ENCODE measurements at places on chromosomes 12 and 14.

- no peak for DNase-seq
These were observed 9.9 kb upstream of the VPS33A start for GRCh38 chr12:122276242-122276641.

- peak; percentile 12 for DNase-seq
These were observed 658.5 kb upstream of the MGAT4C start for GRCh38 chr12:86914721-86915120.

DNA sequence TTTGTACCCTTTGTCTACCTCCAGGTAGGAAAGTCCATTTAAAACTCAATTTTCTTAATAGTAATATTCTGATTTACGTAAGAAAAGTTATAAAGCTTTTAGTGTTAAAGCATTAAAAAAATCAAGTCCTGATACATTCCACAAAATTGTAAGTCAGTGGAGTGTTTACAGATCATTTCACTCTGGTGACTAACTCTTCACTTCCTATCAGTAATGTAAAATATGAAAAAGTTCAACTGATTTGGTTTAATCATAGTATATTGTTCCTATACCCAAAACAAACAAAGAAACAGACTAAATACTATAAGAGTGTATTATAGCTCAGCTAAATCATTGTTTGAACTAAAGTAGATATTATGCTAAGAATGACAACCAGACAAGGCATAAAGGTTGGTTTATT lies 85.9 kb downstream of the VEZT start:
- DNase-seq: no peak

DNA sequence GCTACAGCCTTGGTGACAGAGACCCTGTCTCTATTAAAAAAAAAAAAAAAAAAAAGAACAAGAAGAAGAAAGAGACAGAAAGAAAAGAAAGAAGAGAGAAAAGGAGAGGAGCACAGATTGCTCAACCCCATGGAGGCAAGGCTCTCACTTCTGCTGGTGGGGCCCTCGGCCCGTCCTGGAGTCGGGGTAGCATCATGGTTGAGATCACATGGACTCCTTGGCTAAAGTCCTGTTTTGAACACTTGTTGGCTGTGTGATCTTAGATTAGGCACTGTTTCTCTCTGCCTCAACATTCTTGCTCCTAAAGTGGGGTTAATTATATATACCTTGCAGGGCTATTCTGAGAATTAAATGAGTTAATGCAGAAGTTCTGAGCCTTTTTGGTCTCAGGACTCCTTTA lies 207.7 kb downstream of the CACNA1C start:
- no peak for DNase-seq

GRCh38 chr14:89419973-89420482 lies 3.0 kb upstream of the FOXN3 start:
- no peak for DNase-seq

GRCh38 chr12:51694146-51694545 lies 103.1 kb downstream of the SCN8A start:
- DNase-seq: no peak

DNA sequence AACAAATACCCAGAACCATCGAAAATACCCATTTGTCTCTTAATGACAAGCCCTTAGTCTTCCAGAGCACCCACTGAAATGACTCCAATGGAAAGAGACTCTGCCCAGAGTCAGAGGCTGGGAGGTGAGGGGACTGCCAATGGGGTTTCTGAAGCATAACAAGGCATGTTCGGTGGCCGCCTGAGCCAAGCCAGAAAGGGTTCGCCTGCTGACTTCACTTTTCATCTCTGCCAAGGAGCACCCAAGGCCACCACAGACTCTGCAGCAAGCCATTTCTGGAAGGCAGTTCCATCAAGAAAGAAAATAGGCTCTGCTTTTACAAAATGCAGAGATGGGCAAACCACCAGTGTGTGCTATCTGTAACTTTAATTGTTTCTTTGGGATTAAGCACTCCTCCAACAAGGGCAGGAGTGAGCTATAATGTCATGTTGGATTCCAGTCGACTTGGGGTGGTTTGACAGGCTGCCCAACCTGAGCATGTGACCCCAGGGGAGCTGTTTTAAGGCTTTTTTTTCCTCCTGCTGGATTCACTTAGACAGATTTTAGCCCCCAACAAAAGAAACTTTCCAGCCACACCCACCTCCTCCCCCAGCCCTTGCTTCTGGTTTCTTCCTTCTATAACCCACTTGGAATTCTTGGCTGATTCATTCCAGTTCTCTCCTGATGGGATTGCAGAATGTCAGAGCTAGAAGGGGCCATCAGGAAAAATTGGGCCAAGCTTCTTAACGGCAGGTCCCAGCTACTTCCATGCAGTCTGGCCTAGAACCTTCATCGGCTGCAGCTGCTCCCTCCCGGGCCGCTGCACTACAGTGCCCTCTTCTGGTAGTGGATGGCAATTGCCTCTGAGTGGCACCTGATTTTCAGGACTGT lies 24.1 kb downstream of the CKAP4 start:
- peak; percentile 74 for DNase-seq

- no peak for DNase-seq
These were observed 183.4 kb downstream of the ESR2 start for GRCh38 chr14:64110802-64111201.

DNA sequence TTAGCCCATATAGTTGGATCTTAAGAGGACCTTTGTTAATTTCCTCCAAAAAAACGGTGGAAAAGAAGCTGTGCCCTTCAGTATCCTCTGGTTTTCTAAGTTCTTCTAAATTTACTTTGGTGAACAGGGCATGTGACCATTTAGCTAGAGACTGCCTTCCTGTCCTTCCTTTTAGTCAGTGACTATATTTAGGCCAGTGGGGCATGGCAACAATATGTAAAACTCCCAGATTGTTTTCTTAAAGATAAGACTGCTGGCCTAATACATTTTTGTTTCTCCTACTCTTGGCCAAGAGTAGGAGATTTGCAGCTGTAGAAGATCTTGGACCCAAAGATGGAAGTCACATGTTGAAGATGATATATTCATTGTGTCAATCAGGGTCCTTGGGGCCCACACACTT lies 325.1 kb upstream of the DCN start:
- DNase-seq: no peak

GRCh38 chr12:105436636-105437035 lies 106.1 kb downstream of the C12orf75 start:
- DNase-seq: no peak

DNA sequence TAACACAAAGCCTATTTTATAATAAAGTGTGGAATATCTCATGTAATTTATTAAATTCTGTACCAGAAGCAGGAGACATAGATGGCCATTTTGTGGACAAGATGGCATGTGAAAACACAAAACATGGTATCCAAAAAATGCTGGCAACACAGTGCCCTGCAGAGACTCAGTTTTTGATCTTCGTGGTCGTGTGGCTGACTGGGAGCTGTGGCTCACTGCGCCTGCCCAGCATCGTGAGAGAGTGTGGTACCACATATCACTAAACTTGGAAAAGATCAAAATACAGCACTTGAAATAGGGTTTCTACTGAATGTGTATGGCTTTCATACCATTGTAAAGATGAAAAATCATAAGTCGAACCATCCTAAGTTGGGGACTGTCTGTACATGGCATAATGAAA lies 43.0 kb upstream of the MANSC4 start:
- no peak for DNase-seq

- DNase-seq: no peak
These were observed 24.7 kb upstream of the NPFF start for GRCh38 chr12:53532021-53532420.

Data from hematopoietic multipotent progenitor cell treated with erythropoietin and hydrocortisone succinate and interleukin-3 and kit ligand, for 15 days (in vitro differentiated cells).